ENCODE measurements at places on chromosomes 6 and 20. TPM values are rescaled to one million over a fixed set of nuclear protein-coding genes. Genes with fewer than 3 reads are reported as not detected.

DNA sequence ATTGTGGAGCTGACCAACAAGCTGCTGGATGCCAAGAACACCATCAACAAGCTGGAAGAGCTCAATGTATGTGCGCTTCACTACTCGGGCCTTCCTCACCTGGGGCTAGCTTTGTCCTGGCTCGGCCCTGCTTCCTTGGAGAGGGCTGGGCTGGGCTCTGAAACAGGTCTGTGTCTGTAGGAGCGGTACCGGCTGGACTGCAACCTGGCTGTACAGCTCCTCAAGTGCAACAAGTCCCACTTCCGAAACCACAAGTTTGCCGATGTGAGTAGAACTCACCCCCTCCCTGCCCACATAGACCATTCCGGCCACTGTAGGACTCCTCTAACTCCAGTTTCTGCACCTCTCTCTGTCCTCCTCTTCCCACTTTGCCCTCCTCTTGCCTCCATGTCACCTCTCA is 6.7 kb downstream of the LRRC73 start:
- peaks cover 75% of the 10 kb centered on the region for H3K36me3 ChIP-seq
- no peak overlapping the region for H3K27ac ChIP-seq
- peaks cover 6% of the 10 kb centered on the region for H3K4me1 ChIP-seq

GRCh38 chr20:18973529-18974173 is 160.1 kb downstream of the SCP2D1 start:
- H3K27me3 ChIP-seq = no peaks in the 10 kb centered on the region
- H3K27ac ChIP-seq = no peak overlapping the region
- DNase-seq = peak; percentile 68

PAK1IP1 gene
- total RNA-seq = 27.0 TPM

DNA sequence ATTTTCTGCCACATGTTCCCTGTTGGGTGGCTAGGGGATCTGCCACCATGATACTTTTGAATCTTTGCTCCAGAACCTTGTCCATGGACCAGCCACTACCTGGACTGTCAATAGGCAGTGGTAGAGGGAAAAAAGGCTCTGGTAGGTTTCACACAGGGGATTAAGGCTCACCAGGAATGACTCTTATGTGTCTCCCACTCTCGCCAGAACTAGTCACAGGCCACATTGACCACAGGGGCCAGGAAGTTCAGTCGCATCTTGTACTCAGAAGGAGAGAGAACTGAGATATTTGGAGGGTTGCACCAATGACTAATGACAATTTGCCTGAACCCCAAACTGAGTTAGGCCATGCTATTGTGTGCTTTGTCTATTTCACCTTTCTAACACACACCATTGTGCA is 23.6 kb upstream of the APCDD1L start:
- DNase-seq = no peak
- no peaks in the 10 kb centered on the region for H3K4me1 ChIP-seq
- H3K4me3 ChIP-seq = no peak overlapping the region
- H3K36me3 ChIP-seq = no peaks in the 10 kb centered on the region

GRCh38 chr6:39516471-39516870 is 194.0 kb upstream of the KCNK16 start:
- DNase-seq = no peak
- no peaks in the 10 kb centered on the region for H3K36me3 ChIP-seq
- H3K4me3 ChIP-seq = no peak overlapping the region
- no peaks in the 10 kb centered on the region for H3K4me1 ChIP-seq
- H3K27ac ChIP-seq = no peak overlapping the region

GRM1 gene
- not detected for total RNA-seq

GRCh38 chr20:62742550-62742949 is 33.9 kb downstream of the NTSR1 start:
- no peaks in the 10 kb centered on the region for H3K27me3 ChIP-seq
- no peak overlapping the region for H3K27ac ChIP-seq
- no peak overlapping the region for H3K4me3 ChIP-seq
- no peak for DNase-seq

GRCh38 chr6:41692730-41693129 is 42.7 kb downstream of the TFEB start:
- H3K4me1 ChIP-seq = peaks cover 17% of the 10 kb centered on the region
- H3K27ac ChIP-seq = no peak overlapping the region
- peaks cover 14% of the 10 kb centered on the region for H3K36me3 ChIP-seq

RAB23 gene
- total RNA-seq = 8.4 TPM

- peak; percentile 16 for DNase-seq
- no peaks in the 10 kb centered on the region for H3K27me3 ChIP-seq
- no peak overlapping the region for H3K4me3 ChIP-seq
- no peaks in the 10 kb centered on the region for H3K36me3 ChIP-seq
- no peaks in the 10 kb centered on the region for H3K4me1 ChIP-seq
These were observed 39.3 kb downstream of the BEND3 start for GRCh38 chr6:107075951-107076381.

DNA sequence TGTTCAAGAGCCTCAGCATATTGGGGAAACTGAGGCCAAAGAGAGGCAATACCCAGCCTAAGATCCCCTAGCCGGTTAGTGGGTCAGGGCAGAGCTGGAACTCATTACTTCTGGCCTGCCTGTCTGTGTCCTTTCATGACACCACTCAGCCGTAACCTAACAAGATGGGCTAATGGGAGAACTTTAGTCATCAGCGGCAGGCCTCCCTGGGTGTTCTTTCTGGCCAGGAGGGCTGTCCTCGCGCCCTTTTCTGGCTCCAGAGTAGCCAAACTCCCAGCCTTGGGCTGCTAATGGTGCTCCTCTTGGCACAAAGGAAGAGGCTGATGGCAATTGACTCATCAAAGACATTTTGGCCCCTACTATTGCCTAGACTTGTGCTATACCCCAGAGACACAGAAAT is 76.6 kb downstream of the NCR2 start:
- H3K27ac ChIP-seq = no peak overlapping the region
- peaks cover 46% of the 10 kb centered on the region for H3K27me3 ChIP-seq
- DNase-seq = no peak
- H3K36me3 ChIP-seq = no peaks in the 10 kb centered on the region

DNA sequence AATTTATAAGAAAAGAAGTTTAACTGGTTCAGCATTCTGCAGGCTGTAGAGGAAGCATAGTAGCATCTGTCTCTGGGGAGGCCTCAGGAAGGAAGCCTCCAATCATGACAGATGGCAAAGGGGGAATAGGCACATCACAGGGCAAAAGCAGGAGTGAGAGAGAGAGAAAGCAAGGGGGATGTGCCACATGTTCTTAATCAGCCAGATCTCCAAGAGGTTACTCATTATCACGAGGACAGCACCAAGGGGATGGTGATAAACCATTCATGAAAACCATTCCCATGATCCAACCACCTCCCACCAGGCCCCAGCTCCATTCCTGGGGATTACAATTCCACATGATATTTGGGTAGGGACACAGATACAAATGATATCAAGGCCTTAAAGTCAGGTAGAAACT is 217.5 kb upstream of the TCF21 start:
- no peak overlapping the region for H3K27ac ChIP-seq
- no peaks in the 10 kb centered on the region for H3K27me3 ChIP-seq

HSPA1L gene
- total RNA-seq = 0.35 TPM

DNA sequence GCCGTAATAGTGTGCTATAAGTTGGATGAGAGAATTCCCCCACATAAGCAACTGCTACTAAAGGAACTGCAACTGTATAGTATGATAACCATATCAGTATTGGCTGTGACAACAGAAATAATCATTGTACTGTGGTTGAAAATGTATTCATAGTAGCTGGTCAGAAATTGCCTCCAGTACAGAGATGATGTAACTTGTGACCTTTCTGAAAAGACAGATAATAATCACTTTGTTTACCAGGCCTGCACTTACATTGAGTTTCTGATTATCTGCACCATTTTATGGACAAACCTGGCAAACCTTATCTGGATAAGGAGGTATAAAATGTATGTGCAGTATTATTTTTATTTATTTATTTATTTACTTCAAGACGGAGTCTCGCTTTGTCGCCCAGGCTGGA is 19.0 kb downstream of the CFAP206 start:
- peaks cover 15% of the 10 kb centered on the region for H3K27me3 ChIP-seq
- no peak overlapping the region for H3K4me3 ChIP-seq
- H3K36me3 ChIP-seq = no peaks in the 10 kb centered on the region
- peaks cover 5% of the 10 kb centered on the region for H3K4me1 ChIP-seq

- H3K27ac ChIP-seq = no peak overlapping the region
- H3K27me3 ChIP-seq = no peaks in the 10 kb centered on the region
- DNase-seq = no peak
- H3K4me3 ChIP-seq = no peak overlapping the region
- H3K4me1 ChIP-seq = peaks cover 24% of the 10 kb centered on the region
- H3K36me3 ChIP-seq = peaks cover 15% of the 10 kb centered on the region
These were observed 102.6 kb downstream of the TULP4 start for GRCh38 chr6:158414851-158415262.

- H3K4me3 ChIP-seq = no peak overlapping the region
- no peaks in the 10 kb centered on the region for H3K4me1 ChIP-seq
- H3K36me3 ChIP-seq = no peaks in the 10 kb centered on the region
These were observed 7.8 kb downstream of the C6orf118 start for GRCh38 chr6:165301372-165302246.

DNA sequence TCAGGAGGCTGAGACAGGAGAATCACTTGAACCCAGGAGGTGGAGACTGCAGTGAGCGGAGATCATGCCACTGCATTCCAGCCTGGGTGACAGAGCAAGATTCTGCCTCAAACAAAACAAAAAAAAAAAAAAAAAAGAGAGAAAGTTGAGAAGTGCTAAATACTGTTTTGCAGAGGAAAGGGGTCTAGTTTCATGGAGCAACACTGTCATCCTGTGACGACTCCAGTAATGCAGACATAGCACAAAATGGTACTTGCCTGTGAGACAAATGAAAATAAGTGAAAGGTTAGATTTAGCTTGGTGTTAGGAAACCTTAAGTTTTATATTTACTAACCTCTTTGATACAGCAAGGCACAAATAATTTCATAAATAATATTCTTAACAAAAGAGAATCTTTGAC is 29.7 kb downstream of the CEP162 start:
- no peak overlapping the region for H3K27ac ChIP-seq
- H3K36me3 ChIP-seq = peaks cover 16% of the 10 kb centered on the region
- peaks cover 8% of the 10 kb centered on the region for H3K4me1 ChIP-seq
- no peak overlapping the region for H3K4me3 ChIP-seq

- H3K4me1 ChIP-seq = no peaks in the 10 kb centered on the region
- no peak for DNase-seq
- H3K27ac ChIP-seq = no peak overlapping the region
- no peaks in the 10 kb centered on the region for H3K36me3 ChIP-seq
These were observed 48.6 kb downstream of the CD24 start for GRCh38 chr6:106925948-106926347.

DNA sequence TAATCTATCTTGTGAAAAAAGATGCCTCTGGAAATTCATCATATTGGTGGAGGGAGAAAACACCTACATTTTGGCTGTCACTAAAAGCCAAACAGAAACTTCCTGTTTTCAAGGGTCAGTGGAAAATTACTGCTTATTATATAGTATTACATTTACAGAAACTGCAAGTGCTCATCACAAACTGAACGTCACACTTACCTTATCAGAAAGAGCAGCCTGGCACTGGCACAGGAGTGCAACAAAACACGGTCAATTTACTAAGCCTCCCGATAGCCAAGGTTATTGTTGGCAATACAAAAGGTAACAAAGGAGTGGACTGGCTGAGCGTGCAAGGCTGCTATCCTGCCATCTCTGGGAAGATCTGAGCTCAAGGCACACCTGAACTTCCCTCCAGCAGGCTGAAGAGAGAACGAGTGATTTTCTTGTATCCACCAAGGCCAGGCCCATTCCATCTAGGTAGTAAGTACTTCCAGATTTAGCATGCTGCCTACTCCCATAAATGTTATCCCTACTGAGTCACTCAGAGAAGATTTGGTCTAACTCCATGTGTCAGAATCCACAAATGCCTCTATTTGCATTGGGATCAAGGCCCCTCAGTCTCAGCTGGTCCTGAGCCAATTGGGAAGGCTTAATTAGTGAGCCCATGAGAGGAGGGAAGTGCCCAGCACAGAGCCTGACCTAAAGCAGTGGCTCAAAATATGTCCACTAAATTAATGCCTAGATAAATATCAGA is 399.8 kb downstream of the BTBD9 start:
- H3K27me3 ChIP-seq = no peaks in the 10 kb centered on the region
- peaks cover 6% of the 10 kb centered on the region for H3K36me3 ChIP-seq
- H3K4me1 ChIP-seq = no peaks in the 10 kb centered on the region
- H3K27ac ChIP-seq = no peak overlapping the region
- DNase-seq = no peak
- no peak overlapping the region for H3K4me3 ChIP-seq

- H3K4me3 ChIP-seq = no peak overlapping the region
- no peaks in the 10 kb centered on the region for H3K27me3 ChIP-seq
- no peak overlapping the region for H3K27ac ChIP-seq
- no peaks in the 10 kb centered on the region for H3K36me3 ChIP-seq
These were observed 87.0 kb upstream of the CEP162 start for GRCh38 chr6:84314377-84314898.

DNA sequence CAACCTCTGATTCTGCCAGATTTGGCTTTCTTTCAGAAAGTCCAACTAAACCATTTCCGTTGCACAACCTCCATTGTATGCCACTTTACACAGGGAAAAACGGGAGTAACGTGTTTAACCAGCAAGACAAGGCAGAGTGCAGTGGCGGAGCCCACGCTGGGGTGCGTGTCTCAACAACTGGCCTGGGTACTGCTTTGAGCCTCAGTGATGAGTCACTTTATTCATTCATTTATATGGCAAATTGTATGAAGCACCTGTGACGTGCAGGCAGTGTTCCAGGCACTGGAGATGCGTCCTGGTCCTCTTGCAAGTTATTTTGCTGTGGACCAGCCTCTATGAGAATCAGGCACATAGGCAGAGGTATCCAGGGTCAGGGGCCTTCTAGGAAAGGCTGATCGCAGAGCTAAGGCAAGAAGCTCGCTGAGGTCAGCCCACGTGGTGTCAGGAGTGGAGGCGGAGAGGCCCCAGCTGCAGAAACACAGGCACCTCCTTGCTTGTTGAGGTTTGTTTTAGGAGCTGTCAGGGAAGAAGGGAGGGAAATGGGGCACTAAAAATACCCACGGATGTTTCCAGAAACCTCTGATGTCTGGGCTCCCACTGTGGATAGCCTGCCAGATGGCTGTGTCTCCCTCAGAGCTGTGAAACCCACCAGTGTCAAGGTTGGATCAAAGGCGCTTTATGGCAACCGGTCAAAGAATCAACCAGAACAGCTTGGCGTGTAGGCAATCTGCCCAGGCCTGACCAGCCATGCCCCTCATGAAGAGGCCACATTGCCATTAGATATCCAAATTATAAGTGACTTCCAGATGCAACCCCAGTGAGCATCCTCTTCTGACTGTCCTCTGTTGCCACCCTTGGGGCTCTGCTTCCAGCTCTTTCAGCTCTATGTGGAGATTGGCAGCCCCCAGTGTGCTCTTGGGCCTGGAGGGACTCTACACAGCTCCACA is 157.2 kb downstream of the CD83 start:
- no peaks in the 10 kb centered on the region for H3K36me3 ChIP-seq
- no peak overlapping the region for H3K4me3 ChIP-seq
- no peak overlapping the region for H3K27ac ChIP-seq
- no peaks in the 10 kb centered on the region for H3K27me3 ChIP-seq
- H3K4me1 ChIP-seq = peaks cover 45% of the 10 kb centered on the region
- DNase-seq = peak; percentile 78
